ENCODE measurements at places on chromosomes 5 and 9. TPM values are rescaled to one million over a fixed set of nuclear protein-coding genes. Genes with fewer than 3 reads are reported as not detected.

TAF11L5 gene
- polyA plus RNA-seq: not detected

- no peaks in the 10 kb centered on the region for H3K27me3 ChIP-seq
- no peaks in the 10 kb centered on the region for H3K36me3 ChIP-seq
- DNase-seq: no peak
Observed at GRCh38 chr5:68332080-68332451, 116.5 kb downstream of the PIK3R1 start.

DNA sequence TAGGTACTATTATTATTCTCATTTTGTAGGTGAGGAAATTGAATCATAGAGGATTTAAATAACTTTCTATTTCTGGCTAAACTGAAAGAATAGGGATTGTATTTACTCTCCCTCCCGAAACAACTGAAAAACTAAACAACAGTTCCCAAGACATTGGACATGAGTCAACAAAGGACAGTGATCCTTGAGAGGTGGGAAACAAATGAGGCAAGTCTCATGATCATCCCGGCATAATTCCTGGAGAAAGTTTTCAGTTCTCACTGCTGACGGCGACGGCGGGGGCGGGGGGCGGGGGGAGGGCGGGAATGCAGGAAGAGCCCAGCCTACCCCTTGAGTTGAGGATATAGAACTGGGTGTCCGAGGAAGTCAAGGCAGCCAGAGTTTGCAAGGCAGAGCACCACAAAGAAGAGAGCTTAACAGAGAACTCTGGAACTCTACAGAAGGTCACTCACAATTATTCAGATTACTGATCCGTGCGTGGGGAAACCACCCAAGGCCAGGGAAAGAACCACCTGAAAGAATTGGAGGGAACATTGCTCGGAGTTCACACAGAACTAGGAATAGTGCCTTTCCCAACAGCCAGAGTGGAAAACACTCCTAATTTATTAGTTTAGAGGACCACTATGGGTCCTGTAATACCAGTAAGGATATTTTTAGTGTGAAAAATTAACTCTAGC lies 27.4 kb upstream of the WHRN start:
- no peak overlapping the region for H3K27ac ChIP-seq
- H3K4me3 ChIP-seq: no peak overlapping the region
- H3K27me3 ChIP-seq: no peaks in the 10 kb centered on the region
- no peaks in the 10 kb centered on the region for H3K36me3 ChIP-seq
- H3K4me1 ChIP-seq: no peaks in the 10 kb centered on the region
- DNase-seq: no peak

F2RL1 gene
- not detected for polyA plus RNA-seq

DNA sequence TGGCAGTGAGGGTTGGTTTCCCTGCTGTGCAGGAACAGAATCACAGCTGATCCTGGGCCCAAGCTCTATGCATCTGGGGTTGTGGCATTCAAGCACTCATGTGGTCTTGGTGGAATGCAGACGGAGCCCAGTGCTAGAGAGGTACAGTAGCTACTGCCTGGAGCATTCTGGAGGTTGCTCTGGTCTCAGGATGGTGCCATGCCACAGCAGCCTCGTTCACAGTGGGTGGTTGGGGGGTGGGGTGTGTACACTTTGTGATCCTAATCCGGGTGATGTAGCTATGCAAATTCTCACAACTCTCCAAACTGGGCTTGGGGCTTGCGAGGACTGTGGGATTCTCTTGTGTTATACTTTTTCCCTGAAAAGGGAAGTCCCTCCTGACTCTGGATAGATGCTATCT lies 45.2 kb downstream of the FGD3 start:
- no peak for DNase-seq
- peak overlapping the region; percentile 57 for H3K27ac ChIP-seq
- peaks cover 100% of the 10 kb centered on the region for H3K4me1 ChIP-seq
- peaks cover 3% of the 10 kb centered on the region for H3K27me3 ChIP-seq
- H3K4me3 ChIP-seq: no peak overlapping the region
- H3K36me3 ChIP-seq: no peaks in the 10 kb centered on the region

DNA sequence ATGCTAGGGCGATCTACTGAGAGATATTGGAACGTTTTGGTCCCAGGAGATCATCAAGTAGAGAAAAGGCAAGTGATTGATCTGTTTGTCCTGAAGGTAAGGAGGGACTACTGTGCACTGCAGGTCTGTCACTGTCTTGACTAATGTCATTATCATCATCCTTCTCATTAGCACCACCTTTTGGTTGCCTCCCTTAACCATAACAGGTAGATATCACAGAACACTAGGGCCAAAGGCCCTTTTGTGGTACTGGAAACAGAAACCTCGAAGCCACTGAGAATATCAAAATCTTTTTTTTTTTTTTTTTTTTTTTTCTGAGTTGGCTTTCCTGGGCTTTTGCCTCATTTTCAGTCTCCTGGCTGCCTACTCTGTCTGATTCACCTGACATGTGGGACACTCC lies 134.0 kb downstream of the KCTD16 start:
- DNase-seq: no peak
- H3K4me3 ChIP-seq: no peak overlapping the region
- no peak overlapping the region for H3K27ac ChIP-seq
- no peaks in the 10 kb centered on the region for H3K27me3 ChIP-seq

- no peak overlapping the region for H3K27ac ChIP-seq
- H3K36me3 ChIP-seq: no peaks in the 10 kb centered on the region
- no peak for DNase-seq
- H3K4me3 ChIP-seq: no peak overlapping the region
- no peaks in the 10 kb centered on the region for H3K4me1 ChIP-seq
Observed at GRCh38 chr5:3007577-3007976, 256.1 kb upstream of the IRX2 start.

DNA sequence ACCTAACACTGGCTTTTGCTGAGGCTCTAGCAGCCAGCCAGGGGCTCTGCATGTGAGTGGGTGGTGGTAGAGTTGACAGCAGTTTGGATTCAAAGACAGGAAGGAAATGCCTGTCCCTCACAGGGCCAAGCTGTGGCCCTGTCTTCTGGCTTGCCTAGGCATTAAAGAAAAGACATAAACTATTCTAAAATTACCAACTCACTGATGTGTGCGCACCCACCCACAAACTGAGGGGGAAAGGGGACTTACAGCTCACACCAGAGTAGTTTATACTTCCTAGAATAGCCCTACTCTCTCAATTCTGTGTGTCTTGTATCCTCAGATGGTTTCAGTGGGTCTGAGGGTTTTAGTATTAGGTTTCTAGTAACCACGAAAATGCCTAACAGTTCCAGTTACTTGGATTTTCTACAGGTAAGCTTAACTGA lies 18.3 kb upstream of the IL13 start:
- peaks cover 2% of the 10 kb centered on the region for H3K27me3 ChIP-seq
- DNase-seq: no peak
- H3K4me3 ChIP-seq: no peak overlapping the region
- H3K36me3 ChIP-seq: peaks cover 46% of the 10 kb centered on the region
- no peaks in the 10 kb centered on the region for H3K4me1 ChIP-seq

DNA sequence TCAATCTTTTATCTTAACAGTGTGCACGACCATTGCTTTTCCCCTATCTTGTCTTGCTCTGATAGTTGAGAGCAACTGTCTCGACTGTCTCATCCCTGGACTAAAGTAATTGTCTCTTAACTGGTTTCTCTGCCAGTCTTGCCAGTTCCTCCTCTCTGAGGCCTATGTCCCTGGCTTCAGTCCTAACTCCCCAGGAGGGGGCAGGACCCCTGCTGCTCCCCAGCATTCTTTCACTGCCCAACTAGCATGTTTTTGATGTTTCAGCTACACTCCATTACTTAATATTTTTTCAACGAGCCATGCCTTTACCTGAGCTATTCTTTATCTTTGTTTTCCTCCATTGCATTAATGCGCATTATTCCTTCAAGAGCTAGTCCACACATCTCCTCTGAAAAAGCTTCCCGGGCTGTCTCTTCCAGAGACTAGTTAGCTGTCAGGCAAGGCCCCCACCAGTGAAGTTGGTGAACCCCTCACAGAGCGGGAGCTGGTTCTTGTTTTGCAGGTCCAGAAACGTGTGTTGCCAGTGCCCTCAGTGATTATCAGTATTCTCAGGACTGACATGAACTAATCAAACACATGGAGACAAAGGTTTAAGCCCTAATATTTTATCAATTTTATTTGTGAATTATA lies 291.7 kb upstream of the KCNN2 start:
- H3K27ac ChIP-seq: no peak overlapping the region
- H3K4me3 ChIP-seq: no peak overlapping the region
- no peaks in the 10 kb centered on the region for H3K27me3 ChIP-seq
